ENCODE measurements at places on chromosomes 5 and 9.

DNA sequence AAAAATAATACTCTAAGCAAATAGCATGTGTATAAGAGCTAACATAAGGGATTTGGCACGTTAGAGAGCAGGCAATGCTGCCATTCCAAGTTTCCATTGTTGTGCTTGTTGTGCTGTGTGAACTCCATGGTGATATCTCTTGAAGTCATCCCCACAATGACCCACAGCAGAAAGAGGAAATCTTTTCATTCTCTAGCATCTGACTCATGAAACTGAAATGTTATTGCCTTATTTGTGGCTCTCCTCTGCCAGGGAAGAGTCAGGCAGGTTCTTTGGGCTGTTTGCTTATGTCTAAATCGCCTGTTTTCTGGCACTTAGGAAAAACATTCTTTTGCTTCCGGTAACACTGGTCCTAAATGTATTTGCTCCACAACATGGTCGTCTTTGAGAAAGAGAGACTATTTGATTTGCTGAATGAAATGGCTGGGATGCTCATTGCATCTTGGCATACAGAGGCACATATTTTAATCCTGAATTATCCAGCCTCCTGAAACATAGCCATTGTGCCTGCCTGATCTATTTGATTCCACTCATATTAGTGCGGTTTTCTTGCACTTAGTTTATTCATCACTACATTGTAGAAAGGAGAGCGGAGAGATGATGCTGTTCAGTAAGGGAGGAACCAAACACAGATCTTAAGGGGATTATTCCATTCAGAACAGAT lies 188.8 kb downstream of the CSNK1G3 start:
- no peak for DNase-seq

DNA sequence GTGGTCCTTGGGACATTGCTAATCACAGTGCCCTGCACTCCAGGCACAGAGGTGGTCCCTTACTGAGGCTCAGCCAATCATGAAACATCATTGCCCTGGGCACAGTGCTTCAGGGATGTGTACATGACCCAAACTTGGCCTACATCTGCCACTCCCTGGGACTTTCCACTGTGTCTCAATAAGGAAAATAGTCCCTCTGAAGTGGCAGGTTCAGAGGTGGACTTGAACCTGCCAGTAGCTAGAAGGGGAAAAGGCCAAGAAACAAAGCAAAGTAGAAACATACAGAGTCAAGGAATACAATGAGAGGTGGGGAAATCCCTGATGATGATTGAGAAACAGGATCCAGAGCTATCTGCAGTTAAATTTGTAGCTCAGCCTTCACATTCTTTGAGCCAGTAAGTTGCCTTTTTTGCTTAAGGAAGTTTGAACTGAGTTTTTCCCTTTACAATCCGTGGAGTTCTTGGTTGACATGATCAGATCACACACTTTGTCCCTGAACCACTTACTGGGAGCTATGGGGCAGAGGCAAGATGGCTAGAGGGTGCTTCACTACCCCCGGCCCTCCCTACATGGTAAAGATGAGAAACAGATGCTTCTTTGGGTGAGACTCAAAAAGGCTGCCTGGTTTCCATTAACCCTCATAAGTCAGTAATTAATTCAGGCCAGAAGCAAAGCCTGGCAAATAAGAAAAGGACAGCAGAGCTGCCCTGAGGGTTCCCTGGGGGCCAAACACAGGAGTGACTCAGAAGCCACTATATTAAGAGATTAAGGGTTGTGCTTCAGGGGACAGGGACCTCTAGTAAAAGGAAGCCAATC lies 57.6 kb downstream of the SH3TC2 start:
- no peak for DNase-seq

- DNase-seq = no peak
These were observed 5.1 kb upstream of the RAB14 start for GRCh38 chr9:121206516-121207370.

- no peak for DNase-seq
These were observed 160.7 kb upstream of the ZNF608 start for GRCh38 chr5:124907098-124907644.

GRCh38 chr9:123998970-123999621 lies 12.5 kb upstream of the LHX2 start:
- DNase-seq = no peak

GRCh38 chr5:78888580-78889368 lies 96.3 kb downstream of the ARSB start:
- no peak for DNase-seq

DNA sequence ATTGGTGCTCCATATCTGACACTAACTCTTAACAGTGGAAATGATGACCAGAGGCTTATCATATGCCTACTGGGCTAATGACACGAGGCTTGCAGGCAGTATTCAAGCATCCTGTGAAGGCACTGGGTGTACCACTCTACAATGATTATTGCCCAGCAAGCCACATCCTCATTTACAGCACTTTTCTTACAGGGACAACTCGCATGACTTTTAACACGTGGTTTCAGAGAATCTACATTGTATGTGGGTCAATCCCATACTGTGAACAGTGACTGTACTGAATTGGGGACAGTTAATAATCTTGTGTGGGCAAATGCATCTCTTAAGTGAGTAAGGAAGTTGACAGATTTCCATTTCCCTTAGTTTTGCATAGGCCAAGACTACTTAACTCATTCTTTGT lies 260.0 kb downstream of the TRPM3 start:
- DNase-seq = no peak

DNA sequence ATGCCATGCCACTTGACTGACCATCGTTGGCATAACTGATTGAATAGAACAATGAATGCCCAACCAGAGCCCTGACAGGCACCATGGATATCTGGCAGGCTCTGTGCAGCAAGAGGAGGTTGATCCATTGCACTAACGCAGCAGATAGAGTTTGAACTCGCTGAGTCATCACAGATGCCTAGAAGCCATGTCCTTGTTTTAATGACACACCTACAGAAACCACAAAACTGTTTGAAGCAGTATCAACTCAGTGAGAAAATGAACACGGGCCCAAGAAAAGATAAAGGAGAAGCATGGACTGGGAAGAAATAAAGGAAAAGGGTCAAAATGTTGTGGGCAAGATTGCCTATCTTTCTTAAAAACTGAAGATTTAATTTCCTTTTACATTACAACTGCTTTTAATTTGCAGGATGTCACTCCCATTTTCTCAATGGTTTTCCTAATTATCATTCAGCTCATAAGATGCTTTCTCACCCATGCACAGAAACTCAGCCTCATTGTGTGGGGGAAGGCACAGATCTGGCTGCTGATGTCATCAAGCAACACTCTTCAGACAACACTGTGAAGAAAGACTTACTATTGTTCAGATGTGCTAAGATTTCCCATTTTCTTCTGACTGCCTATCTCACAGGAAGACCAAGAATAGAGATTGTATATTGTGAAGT lies 129.0 kb downstream of the PIK3R1 start:
- peak; percentile 69 for DNase-seq

- no peak for DNase-seq
These were observed 94.4 kb downstream of the GAPVD1 start for GRCh38 chr9:125356032-125356431.

DNA sequence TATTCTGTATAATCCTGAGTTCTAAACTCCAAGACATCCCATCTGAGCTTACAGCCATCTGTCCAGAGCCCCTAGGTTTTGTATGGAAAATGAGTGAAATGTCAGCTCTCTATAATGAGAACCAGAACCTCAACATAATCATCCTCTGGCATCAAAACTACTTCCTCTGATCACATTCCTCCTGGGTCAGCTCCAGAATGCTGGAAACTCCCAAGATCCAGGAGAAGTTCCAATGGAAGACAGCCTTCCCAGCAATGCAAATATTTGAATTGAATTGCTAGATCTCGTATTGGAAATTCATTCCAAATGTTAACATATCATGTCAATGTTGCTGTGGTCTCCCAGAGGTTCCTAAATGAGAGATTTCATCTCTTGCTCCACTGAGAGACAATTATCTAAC lies 23.8 kb downstream of the C9 start:
- DNase-seq = no peak

DNA sequence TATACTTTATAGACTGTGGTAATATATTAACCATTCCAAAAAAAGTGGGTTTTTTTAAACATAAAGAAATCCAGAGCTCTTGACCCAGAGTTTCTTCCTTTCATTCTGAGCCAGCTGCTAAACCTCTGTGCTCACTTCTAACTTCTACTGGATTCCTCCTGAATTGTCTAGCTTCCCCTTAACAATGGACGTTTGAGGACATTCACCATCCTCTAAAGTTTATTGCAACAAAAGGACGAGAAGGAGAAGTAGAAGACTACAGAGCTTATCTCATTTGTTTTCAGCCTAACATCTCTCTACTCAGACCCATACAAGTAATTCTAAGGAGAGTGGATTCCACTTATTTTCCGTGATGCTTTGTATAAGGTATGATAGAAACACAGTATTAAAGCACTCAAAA lies 284.2 kb downstream of the MAST4 start:
- DNase-seq = no peak

DNA sequence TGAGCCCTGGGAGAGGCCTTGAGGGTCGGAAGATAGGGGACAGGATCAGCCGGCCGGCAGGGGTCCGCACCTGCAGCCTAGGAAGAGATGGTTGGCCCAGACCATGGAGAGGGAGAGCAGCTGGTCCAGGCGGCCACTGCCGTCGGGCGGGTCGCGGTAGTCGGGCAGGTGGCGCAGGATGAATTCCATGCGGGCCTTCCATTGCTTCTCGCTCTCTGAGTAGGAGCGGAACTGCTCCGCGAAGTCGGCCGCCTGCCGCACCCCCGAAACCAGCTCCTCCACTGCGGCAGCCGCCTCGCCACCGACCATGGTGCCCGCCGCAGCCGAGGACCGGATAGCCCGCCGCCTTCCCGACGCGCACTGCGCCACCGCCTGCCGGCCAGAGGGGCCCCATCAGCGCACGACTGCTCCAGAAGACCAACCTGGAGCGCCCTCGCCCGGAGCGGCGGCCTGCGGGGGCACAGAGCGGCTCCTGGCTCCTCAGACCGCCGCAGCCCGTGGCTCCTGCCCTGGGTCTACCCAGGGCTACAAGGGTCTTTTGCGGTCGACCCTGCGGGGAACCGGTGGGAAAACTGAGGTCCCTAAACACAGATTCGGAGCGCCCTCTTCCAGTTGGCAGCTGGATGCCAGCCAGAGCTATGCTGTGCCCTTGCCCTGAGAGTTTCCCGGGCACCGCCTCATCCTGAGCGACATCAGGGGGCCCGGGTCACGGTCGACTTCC lies at the start of gene CDKN2AIPNL:
TSS of gene CDKN2AIPNL (minus strand) at position 336 of the 721 bp plus-strand sequence. CDS start at position 309, 27 bp downstream.
- DNase-seq = peak; percentile 95

- no peak for DNase-seq
These were observed 3.4 kb upstream of the SPINK4 start for GRCh38 chr9:33236571-33236970.

- no peak for DNase-seq
These were observed 63.5 kb upstream of the PUM3 start for GRCh38 chr9:2907411-2907810.

GRCh38 chr5:10932426-10932825 lies 171.4 kb upstream of the DAP start:
- DNase-seq = no peak

DNA sequence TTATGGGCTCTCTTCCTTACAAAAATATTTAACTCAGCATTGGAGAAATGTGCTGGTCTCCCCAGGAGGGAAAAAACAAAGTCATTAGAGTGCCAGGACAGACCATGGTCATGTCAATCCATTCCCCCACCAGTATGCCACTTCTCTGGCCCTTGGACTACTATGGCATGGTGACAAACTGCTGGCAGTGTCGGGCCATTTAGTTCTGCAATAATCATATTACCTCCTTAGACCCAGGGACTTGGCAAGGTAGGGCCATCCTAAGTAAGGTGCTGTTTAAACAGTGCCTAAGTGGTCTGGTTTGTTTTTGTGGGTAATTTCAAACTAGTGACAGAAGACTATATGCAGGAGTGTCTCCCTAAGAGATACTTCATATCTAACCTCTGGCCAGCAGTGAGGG lies 177.8 kb upstream of the STK32A start:
- no peak for DNase-seq

- no peak for DNase-seq
These were observed 17.5 kb downstream of the OSTF1 start for GRCh38 chr9:75105841-75106240.

DNA sequence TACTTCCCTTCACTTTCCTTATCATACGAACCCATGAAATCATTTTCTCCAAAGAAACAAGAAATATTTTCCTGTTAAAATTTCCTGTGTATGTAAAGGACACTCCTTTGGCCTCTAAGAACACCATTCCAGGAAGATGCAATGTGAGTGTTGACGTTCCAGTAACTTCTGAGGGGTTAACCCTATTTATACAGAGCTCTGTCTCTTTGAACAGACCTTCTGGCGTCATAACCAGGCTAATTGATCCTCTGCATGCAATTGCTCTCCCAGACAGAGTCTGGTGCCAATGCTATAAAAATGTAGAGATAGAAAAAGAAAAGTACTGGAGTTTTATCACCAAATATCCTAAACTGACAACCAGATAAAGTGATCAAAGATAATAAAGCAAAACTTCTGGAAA lies 218.5 kb downstream of the TLE1 start:
- DNase-seq = no peak

GRCh38 chr9:4421847-4422246 lies 68.4 kb upstream of the SLC1A1 start:
- DNase-seq = no peak

DNA sequence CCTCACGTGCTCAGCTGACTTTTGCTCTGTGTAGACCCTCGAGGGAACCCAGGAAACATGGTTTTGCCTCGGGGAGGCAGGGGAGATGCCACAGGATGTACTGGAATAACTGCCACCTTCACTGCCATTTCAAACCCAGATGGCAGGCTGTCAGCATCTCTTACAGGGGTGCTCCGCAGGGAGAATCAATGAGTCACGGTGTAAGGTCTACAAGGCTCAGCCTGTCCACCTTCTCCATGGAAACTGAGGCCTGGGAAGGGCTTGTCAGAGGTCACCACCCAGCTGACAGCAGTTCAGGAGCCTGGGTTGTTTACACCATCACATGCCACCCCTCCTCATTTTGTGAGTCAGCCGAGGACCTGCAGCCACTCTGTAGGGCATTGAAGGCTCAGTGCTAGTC lies 30.8 kb downstream of the DAB2IP start:
- DNase-seq = no peak

DNA sequence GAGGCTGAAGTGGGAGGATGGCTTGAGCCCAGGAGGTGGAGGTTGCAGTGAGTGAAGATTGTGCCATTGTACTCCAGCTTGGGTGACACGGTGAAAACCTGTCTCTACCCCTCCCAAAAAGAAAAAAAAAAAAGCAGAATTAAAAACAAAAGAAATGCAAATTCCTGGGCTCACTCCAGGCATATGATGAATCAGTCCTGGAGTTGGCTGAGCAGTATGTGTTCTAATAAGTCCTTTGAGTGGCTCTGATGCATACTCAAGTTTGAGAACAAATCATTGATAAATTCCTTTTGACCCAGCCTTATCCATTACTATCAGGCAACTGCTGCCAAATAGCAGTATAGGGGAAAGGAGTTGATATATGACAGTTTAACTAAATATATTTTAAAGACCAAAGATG lies 28.3 kb downstream of the UHRF2 start:
- no peak for DNase-seq

Measured in natural killer cell treated with Interleukin-12 subunit alpha and Interleukin-12 subunit beta and Interleukin-15 and Interleukin-18, amount 100 ng/mL, for 72 hours (primary cell).